ENCODE measurements at places on chromosomes 3 and 15.

DNA sequence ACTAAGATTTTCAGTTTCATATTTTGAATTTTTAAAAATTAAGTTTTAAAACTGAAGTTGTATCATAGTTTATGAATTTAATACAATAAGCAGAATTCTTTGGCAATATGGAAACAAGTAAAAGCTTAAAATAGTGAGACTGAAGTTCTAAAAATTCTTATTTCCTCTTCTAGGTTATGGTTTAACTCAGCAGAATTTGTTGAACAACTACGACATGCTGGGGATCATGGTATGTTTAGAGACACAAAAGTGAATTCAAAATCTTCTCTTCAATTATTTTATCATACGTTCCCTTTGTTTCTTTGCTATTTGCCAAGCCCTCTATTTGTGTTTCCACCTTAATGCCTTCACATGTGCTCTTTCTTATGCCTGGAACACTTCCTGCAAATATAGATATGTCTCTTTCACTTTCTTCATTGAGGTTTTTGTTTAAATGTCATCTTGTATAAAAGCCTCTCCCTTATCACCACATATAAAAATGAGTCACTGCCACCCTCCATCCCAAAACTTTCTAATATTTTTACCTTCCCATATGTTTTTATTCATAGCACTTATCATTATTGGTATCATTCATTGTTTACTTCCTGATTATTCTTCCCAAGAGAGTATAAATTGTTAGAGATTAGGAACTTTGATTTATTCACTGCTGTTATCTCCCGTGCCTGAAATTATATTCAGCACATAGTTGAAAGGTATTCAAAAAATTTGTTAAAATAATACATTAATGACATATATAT lies 6.4 kb downstream of the SUCNR1 start:
- no peak for DNase-seq

DNA sequence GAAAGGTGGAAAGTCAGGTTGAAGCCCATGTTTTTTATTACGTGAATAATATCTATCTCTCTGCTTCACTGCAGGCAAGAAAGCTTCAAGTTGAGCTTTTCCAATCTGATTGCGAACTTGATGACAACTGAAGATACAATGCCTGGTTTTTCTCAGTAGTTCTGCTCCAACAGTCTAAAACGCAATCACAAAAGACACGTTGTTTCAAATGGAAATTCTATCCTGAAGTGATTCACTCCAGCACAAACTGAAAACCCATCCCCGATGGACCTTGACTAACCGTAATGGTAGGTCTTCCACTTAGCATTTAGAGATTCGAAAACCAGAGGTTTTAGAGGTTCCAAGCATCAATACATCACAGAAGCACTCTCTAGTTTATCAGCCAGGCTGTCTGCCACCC lies 10.6 kb downstream of the B4GALT4 start:
- no peak for DNase-seq

GRCh38 chr3:158205994-158206393 lies 96.1 kb downstream of the RSRC1 start:
- no peak for DNase-seq

- DNase-seq = no peak
These were observed 100.2 kb upstream of the BOC start for GRCh38 chr3:113111011-113111707.

DNA sequence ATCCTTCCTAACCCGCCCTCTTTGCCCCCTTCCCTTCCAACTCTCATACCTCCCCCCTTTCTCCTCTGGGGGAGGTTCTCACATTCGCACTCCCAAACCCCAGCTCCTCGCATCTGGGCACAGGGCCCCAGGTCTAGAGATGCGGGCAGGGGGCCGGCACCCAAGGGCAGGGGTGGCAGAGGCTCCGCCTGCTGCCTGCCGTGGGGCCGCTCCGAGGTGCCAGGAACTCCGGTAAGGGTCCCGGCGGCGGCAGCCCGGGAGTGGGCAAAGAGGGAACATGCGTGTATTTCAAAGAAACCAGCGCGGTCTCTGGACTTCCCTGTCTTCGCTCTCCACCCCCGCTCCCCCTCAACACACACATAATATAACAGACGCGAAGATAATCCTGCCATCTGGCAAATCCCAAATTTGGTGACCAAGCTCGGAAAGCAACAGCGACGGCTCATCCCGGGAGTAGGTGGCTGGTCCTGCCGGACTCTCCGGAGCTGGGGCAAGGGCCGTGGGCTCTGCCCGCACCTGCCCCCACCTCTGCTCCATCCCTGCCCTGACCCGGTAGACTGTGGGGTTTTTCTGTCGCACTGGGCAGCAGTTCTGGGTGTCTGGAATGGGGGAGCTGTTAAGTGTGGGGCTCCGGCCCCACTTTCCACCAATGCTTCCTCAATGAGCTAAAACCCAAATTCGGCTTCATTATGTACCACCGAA lies 31.0 kb downstream of the NR2F2 start:
- no peak for DNase-seq

- no peak for DNase-seq
These were observed 12.1 kb upstream of the DNAJC13 start for GRCh38 chr3:132405188-132405587.

- DNase-seq = no peak
These were observed 60.2 kb downstream of the PLXNA1 start for GRCh38 chr3:127043041-127043641.

DNA sequence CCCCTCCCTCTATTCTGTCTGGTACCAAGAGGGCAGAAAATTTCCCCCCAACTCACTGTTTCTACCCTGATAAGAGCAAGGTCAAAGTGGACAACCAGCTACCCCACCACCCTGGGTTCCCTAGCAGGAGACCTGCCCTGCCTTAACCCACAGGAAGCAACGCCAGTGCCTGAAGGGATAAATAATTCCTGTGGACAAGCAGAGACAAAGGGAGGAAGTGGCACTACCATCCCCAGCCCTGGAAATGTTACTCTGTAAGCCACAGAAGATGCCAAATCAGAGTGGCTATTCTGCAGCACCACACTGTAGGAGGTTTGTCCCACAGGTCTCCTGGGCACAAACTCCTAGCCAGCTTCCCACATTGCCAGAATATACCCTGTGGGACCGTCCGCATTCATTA lies 80.1 kb downstream of the DNAH12 start:
- no peak for DNase-seq

DNA sequence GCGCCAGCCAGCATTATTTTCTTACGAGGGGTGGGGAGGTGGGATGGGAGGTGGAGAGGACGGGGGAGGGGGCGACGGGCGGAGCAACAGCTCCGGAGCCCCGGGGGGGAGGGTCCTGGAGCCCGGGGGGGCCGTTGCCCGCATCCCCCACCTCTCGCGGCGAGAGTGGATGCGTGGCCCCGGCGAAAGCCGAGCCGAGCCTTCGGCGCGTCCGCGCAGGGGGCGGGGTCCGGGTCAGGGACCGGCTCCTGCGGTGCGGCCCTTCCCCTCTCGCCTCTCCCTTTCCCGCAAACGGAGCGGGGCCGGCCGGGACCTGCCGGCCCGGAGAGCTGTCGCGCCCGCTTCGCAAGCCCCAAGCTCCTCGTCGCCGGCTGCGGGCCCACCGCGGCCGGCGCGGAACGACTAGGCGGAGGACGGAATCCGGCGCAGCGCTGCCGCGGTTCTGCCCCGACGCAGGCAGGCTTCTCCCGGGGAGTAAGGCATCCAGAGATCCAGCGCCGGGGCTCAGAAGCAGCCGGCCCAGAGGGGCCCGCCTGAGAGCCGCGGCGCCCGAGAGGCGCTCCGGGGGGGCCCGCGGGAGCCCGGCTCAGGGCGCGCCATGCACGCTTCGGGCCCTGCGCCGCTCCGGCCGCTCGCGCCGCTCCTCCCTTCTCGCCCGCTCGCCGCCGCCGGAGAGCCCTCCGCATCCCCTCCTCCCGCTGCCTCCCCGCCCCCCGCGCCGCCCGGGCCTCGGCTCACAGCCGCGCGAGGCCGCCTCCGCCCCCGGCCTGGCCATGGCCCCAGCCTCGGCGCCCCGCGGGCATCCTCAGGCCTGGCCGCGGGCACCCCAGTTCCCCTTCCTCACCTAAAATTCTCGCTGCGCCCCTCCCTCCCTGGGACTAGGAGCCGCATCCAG lies 459 bp upstream of the ADCY5 start:
- no peak for DNase-seq

GRCh38 chr15:67085237-67085817 lies 19.9 kb downstream of the SMAD3 start:
- DNase-seq = no peak

DNA sequence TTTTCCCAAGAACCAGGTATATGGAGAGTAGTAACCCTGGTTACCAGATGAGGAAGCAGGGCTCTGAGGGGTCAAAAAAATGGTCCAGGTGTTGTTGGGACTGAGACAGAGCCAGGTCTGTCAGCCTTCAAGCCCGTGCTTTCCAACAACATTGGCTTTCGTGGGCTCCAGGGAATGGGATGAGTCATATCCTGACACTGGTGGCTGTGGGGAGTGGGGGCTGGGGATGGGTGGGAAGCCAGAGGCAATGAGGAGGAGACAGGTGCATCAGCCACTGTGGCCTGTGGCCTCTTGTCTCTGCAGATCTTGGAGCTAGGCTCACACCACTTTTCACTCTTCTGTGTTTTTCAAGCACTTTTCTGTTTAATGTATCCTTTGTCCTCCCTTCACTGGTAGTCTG lies 38.2 kb downstream of the CORO2B start:
- no peak for DNase-seq

DNA sequence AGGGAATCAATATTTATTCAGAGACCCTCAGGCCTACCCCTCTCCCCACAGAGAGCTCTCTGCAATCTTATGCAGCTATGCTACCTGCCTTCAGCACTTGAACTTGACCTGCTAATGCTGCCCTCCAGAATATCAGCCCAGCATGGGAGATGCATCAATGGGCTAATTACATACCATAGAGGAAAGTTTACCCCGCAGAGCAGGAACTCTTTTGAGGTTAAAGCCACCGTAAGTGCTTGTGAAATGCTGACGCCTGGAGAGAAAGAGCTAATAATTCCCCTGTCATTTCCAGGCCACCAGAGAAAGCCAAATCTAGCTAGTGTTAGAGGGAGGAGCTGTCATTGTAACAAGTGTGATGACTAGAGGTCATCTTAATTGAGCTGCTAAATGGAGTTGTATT lies 127.5 kb downstream of the CHST2 start:
- DNase-seq = no peak

- no peak for DNase-seq
These were observed 13.3 kb downstream of the EIF3J start for GRCh38 chr15:44550256-44550655.

DNA sequence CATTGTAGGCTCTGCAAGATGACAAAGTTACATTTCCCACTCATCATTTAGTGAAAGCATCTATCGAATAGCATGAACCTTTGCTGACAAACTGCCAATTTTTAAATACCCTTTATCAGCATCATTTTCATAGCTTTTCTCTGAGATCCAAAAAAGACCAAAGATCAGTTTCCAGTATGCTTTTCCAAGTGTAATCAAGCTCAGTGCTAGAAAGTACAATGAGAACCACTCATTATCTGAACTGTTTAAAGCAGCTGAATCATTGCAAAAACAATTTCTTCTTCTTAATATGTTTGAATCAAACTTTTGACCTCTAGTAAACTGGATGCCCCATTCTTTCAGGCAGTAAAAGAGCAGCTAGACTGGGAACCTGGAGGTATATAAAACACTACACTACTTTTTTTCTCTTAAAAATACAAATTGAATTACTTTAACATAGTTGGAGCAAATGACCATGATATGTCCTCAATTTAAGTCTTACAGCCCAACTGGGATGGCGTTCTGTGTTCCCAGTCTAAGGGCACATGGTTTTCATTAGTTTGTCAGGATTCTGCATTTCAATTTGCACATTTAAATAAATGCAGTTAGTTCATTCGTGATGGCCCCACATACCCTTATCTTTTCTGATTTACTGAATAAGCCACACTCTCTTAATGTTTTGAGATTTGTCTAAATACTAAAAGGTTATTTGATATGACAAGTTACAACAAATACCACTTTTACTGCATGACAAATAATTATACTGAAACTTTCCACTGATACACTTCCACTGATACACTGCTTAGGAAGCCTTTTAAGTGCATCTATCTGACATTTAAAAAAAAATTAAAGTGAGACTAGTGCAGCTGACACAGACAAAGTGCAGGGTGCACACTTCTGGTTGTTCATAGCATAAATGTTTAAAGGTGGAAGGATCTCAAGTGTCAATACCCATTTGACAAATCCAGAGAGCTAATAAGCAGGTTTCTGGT lies 146.0 kb upstream of the FRMD4B start:
- DNase-seq = no peak

DNA sequence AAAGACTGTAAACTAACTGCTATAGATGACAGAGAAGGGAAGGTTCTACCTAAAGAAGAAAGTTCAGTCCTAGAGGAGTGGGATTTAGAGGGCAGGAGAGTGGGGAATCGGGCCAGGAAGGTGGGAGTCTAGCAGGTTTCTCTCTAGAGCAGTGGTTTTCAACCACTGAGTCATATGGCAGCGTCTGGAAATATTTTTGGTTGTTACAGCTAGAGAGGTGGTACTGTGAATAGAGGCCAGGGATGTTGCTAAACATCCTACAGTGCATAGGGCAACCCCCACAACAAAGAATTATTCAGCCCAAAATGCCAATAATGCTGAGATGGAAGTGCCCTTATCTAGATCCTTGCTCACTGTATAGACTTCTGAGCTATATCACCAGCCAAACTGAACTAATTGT lies 28.7 kb downstream of the ATP1B3 start:
- DNase-seq = peak; percentile 13

DNA sequence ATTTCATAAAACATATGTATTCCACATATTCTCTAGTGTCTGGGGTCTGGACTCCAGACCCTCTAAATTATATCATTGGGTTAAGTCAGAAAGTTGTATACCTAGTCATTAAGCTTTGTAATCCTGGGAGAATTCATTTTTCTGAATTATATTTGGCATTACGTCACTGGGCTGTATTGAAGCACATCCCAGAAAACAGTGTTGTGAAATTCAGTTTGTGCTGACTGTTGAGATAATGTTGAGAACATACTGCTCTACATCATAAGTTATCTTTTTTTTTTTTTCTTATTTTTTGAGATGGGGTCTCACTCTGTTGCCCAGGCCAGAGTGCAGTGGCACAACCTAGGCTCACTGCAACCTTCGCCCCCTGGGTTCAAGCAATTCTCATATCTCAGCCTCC lies 153.1 kb upstream of the STT3B start:
- DNase-seq = no peak

GRCh38 chr3:10408680-10409079 lies 87.8 kb upstream of the SEC13 start:
- no peak for DNase-seq

DNA sequence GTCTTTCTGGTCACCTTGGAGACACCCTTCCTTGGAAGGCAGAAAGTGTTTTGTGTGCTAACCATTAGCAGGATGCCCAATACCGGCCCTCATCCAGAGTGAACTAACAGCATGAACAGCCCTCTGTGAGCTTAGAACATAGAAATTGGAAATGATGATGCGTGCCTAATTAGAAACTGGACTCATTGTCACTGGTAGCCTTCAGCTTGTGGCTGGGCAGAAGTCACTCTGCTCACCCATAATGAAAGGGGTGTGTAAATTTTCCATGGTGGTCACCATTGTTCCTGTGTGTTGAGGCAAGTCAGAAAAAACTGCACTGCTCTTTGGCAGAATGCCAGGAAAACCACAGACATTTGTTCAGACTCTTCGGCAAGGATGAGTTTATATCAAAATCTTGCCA lies 74.7 kb upstream of the CNTN4 start:
- DNase-seq = peak; percentile 3

All from Kasumi-1 (cell line).